ENCODE measurements at places on chromosomes 7 and 10.
A peak's percentile ranks its signal among the peaks of the same experiment; 100 is the strongest.

DNA sequence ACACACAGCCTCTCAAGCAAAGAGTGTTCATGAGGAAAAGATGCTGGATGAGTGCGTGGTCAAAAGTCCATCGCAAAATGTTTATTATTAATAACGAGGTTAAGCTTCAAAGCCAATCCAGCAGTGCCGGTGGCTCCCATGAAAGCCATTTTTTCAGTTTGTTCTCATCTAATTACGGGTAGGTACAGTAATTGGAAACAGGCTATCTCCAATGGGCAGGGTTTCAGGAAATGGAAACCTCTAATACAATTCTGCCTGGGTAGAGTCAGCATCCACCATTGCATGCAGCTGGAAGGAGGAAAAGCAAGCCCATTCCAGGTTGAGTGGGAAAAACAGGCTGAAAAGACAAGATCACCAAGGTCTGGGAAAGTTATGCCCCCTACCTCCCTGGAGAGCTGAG lies 57.4 kb downstream of the GPAM start:
- ATAC-seq: no peak

GRCh38 chr7:87129332-87129731 lies 22.9 kb upstream of the DMTF1 start:
- no peak for ATAC-seq

DNA sequence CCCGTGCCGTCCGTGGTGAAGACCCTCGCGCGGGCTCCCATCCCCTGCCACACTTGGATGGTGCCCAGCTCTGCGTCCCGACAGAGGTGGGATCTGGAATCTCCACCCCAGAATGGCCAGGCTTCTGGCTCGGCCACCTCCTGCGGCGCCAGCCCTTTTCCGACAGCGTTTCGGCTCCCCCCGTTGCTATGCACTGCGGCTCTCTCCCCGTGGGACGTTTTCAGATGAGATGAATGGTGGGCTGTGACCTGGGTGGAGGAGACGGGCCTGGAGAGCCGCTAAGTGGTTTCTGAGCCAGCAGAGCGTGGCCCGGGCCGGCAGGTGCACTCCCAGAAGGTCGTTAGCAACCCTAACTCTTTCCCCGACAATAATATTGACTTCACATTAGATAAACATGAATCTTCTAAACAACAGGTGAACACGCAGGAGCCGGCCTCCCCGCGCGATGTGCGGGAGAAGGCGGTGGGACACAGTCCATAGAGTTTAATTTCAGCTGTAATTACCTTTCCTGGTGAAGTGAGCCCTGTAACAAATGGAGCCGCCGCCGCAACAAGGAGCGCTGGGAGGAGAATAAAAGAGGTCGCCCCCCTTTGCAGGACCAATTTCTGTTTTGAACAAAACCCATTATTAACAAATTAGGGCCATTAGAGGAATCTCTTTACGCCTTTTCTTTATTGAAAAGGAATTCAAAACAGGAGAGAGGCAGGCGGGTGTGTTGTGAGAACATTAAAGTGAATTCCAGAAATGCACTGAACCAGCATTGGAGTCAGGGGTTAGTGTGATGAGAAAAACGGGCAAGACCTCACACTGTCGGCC lies 294.3 kb upstream of the PFKP start:
- ATAC-seq: no peak

DNA sequence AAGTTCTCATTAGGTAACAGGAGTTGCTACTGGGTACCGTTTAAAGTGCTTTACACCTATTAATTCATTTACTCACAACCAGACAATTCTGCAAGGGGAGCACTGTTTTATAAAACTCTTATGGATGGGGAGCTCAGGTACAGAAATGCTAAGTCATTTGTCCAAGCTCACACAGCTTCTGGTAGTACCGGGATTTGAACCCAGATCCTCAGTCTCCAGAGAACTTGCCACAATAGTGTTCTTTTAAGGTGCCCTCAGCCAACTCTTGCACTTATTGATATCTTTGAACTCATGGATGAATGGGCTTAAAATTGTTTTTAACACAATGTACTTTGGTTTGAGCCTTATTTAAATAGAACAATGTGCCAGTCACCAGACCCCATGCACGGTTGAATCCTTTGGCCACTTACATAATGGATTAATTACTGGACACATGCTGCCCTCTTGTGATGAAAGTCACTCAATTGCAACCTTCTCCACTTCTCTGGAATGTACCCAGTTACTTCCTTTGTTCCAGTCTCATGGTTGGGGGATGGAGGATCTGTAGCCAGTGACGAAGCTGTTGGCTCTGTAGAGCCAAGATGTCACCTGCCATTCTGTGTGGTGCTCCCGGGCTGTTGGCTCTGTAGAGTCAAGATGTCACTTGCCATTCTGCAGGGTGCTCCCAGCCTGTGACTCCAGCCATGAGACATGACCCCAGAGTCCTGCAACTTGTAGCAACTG lies 65.6 kb downstream of the NOD1 start:
- ATAC-seq: peak; percentile 99

DNA sequence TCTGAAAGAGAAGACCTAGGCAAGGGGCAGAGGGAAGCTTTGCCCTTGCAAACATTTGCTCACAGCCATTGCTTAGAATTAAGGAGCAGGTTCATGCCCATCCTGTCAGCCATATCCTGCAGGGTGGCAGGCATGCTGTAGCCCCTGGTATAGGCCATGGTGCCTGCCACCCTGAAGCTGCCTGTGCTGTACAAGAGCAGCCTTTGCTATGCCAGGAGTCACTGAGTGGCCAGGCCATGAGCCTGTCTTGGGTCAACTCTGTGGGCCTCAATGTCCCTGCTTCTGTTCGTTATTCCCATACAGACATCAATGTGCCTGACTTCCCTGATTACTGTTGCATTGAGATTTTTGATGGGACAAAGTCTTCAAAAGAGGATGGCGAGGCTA lies 368 bp upstream of the SVOPL start:
- no peak for ATAC-seq

DNA sequence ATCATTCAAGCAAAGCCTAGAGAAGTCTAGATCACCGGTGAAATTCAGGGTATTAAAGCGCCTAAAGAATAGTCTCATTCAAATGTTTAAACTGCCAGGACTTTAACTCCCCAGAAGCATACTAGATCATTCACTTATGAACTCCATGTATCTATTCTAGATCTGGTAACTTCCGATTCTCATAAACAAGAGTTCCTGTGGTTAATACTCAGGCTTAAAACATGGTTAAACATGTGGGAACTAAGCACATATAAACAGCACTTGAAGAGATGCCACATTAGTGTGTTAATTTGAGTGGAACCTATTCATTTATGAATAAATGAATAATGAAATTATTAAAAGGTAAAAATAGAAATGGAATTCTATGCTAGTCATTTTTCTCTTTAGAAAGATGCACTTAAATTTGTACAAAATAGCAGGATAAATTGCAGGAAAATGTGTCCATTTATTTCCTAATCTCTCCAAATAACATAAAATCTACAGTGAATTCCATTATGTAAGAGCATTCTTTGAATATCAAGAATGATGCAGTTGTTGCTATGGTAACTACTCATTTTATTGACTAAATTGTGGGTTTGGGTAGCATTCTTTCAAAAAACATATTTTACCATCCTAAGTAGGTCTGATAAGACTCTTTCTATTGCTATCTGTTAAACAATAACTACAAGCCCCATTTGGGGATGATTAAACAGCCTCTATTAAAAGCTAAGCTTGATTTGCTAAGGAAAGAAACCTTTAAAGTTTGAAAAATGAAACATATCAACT lies 147.6 kb upstream of the TMEM168 start:
- ATAC-seq: no peak

- peak; percentile 95 for ATAC-seq
Observed at GRCh38 chr7:117385363-117386109, 41.8 kb downstream of the ASZ1 start.

DNA sequence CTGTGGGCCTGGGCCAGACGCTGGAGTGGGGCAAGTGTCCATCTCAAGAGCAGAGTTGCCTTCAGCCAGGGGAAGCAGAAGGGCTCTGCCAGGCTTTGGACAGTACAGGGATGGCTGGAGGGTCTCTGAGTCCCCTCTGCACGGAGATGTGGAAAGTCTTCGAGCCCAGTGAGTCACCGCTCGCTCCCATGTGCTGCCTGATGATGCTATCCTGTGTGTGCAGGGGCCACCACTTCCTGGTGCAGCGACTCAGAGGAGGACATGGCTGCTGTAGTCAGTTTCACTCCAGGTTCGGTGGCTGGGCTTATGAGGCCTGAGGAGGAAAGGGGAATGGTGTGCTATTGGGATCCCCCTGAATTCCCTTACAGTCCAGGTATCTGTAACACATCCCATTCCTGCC lies 6.0 kb downstream of the ADCYAP1R1 start:
- peak; percentile 48 for ATAC-seq

- ATAC-seq: no peak
Observed at GRCh38 chr7:15042285-15043065, 139.9 kb upstream of the DGKB start.

GRCh38 chr7:157009170-157009777 lies 1.2 kb downstream of the MNX1 start:
- ATAC-seq: no peak

GRCh38 chr7:25839084-25839769 lies 312.8 kb upstream of the NFE2L3 start:
- 0 out of 3 replicates have a peak, but pooled peaks have one; percentile 19 for ATAC-seq

- ATAC-seq: no peak
Observed at GRCh38 chr7:158950914-158951635, 94.7 kb downstream of the DYNC2I1 start.

DNA sequence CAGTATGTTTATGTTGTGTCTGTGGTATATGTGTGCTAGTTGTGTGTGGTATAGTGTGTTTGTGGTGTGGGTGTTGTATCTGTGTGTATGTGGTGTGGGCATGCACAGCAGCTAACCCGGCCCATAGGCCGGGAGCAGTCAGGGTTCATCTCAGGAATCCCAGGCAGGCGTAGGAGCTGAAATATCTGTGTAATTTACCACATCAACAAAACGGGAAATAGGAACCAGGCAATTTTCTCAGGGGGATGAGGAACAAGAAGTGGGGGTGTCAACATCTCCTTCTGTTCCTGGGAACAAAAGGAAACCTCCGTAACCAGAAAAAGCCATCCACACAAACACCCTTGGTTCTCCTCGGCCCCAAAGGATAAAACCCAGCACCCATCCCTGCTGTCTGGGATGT lies 24.5 kb upstream of the ZNF488 start:
- no peak for ATAC-seq

DNA sequence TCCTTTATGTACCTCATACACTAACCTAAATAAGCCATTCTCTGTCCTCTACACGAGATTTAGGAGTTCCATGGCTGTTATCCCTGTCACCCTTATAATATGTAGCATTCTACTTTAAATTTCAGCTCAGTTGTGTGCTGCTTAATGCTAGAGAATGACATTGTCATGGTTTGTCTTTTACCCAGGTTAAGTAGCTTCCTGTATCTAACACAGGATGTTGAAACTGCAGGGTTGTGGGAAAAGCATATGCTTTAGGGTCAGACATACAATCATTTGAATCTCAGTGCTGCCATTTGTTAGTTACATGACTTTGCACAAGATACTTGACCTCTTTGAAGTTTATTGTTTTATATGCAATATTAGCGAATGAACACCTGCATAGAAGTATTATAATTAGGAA lies 235.1 kb upstream of the CACNA2D1 start:
- ATAC-seq: no peak

DNA sequence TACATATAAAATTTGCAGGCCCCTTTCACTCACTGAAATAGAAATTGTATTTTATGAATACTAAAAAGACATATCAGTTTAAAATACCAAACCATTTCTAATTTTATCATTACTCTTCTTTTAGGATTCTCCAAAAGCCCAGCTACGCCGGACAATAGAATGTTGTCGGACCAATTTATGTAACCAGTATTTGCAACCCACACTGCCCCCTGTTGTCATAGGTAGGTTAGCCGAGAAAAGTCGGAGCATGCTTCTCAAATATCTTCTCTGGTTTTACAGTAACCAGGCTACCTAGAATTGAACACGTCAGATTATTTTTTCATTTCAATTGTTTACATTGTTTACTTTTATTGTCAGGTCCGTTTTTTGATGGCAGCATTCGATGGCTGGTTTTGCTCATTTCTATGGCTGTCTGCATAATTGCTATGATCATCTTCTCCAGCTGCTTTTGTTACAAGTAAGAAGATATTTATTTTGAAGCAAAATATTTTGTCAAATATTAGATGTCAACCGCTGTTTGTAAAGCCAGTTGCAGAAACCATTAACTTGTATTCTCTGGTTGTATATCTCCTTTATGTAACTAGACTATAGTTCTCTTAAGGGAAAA lies 57.6 kb downstream of the MMRN2 start:
- peak; percentile 94 for ATAC-seq

DNA sequence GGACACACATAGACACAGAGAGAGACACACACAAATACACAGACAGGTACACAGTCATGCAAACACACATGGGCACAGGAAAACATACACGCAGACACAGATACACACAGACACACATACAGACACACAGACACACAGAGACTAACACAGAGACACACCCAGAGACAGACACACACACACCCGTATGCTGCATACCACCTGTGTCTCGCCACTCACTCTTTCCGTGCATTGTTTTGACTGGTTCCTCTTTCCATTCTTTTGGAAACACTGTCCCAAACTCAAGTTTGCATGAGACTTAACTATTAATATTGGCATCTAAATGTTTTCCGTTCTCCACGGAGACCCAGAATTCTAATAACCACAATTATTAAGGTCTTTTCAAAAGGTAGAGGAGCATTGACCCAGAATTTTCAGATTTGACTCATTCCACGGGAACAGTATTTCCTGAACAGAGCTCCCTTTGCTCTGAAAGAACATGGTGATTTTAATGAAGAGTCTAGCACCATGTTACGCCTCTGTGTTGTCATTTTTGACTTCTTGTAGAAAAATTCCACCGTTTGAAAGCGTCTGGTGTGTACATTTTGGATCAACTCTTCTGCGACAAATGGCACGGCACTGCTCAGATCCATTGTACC lies 141.2 kb upstream of the RNF32 start:
- ATAC-seq: no peak

- peak; percentile 96 for ATAC-seq
Observed at GRCh38 chr7:54788664-54789063, 29.7 kb upstream of the SEC61G start.

DNA sequence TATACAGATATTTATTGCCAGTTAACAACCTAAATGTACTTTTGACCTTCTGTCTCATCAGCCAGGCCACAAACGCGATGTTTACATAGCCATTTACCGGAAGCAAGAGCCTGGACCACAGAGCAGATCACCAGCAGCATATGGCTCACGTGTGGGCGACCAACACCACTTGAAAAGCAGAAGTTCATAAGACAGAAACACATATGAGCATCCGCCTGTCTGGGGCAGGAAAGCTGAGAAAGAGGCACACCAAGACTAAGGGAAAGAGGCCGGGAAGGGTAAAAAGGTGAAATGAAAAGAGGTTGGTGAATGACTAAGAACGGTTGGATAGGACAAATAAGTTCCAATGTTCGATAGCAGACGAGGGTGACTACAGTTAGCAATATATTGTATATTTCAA lies 1.3 kb downstream of the ABCB1 start:
- ATAC-seq: no peak
